ENCODE measurements at places on chromosomes 3 and 15.

DNA sequence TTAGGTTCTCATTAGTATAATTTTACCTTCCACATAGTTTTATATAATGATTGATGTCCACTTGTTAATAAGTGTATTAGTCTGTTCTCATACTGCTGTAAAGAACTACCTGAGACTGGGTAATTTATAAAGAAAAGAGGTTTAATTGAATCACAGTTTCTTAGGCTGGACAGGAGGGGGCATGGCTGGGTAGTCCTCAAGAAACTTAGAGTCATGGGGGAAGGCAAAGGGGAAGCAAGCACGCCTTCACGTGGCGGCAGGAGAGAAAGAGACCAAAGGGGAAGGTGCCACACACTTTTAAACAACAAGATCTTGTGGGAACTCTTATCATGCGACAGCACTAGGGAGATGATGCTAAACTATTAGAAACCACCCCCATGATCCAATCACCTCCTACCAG is 19.2 kb downstream of the DZIP3 start:
- DNase-seq: no peak

GRCh38 chr15:90681056-90681455 is 36.1 kb upstream of the BLM start:
- no peak for DNase-seq

DNA sequence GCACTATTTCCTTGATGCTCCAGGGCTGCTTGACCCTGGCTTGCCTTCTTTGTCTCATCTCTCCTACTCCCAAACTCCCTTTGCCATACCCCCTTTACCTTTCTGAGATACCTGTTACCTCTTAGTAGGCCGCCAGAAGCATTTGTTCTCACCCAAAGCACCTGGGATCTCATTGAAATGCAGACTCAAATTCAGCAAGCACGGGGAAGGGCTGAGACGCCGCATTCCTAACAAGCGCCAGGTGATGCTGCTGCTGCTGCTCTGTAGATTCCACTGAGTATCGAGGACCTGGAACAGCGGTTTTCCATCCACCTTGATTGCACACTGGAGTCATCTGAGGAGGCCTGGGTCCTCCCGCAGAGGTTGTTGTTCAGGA is 91.8 kb downstream of the TMEM266 start:
- DNase-seq: no peak

GRCh38 chr3:112013058-112013783 is 14.5 kb downstream of the TAGLN3 start:
- DNase-seq: peak; percentile 73

DNA sequence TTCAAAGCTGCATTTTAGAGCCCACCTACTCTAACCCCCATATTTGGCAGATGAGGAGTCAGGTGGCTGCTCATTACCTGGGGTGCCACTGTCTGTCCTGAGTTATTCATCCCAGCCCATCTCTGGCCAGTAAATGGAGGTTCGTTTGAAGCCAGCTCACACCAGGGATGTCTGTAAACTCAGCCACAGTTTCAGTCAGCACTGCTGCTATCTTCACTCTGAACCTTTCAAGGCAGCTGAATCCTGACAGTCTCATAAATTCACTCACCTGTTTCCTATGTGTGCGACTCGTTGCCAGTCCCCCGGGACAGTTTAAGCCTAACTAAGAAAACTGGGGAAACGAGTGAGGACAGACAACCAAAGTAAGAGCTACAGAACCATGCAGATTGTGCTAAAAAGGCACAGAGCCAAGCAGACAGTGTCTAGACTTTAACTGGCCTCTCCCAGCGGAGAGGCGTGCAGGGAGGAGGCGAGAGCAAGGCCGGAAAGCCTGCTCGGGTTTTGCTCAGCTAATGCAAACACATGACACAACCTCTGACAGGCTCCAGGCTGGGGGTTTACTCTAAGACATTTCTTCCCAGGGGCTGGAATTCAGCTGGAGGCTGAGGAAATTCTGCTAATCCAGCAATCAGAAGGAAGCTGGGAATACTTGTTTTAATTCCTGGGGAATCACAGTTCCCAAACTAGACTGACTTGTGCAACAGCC is 12.0 kb downstream of the FSTL1 start:
- no peak for DNase-seq

- no peak for DNase-seq
These were observed 103.5 kb downstream of the TBC1D2B start for GRCh38 chr15:77974098-77974414.

DNA sequence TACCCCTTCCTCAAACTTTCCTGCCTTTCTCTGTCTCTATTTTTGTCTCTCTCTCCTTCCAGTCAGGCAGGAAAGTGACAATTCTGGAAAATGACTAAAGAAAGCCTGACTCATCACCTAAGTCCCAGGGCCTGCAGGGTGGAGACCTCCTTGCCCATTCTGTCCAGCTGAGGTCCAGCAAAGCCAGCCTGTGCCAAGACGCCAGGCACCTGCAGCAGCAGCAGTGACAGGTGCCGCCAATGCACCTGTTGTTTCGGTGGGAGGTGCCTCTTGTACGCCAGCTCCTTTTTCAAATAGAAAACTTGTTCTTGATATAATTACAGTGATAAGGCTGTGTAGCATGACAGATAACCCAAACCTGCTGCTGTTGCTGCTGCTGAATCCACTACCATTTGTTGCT is 501.3 kb downstream of the NTRK3 start:
- no peak for DNase-seq

DNA sequence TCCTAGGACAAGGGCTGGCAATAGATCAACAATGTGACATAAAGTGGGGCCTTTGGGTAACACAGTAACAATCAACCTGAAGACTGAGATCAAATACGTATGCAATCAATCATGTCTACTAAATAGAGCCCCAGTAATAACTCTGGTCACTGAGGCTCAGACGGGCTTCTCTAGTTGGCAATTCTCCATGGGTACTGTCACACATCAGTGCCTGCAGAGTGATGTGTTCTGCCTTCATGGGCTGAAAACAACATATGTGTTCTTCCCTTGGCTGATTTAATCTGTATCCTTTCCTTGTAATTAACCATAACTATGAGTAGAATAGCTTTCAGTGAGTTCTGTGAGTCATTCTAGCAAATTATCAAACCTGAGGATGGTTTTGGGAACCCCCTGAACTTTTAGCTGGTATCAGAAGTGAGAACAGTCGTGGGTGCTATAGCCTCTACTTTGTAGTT is 113.6 kb downstream of the TMCO5A start:
- no peak for DNase-seq

DNA sequence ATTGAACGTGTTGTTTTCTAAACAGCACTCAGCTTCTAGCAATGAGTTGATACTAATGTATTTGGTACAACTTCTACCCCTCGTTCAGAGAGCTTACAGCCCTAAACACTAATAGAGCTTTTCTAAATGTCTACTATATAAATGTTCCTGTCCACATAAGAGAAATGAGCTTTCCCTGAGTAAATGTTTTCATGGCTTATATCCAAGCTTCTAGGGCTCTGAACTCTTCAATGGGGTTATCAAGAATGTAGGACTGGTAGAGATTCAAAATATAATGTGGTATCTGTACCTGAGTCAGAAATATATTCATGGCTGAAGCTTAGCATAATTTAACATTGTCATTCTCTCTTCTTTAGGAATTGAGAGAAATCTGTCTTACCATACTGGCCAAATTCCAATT is 73.4 kb downstream of the SERPINI1 start:
- no peak for DNase-seq

- DNase-seq: no peak
These were observed 44.4 kb upstream of the ST3GAL6 start for GRCh38 chr3:98718730-98719129.

DNA sequence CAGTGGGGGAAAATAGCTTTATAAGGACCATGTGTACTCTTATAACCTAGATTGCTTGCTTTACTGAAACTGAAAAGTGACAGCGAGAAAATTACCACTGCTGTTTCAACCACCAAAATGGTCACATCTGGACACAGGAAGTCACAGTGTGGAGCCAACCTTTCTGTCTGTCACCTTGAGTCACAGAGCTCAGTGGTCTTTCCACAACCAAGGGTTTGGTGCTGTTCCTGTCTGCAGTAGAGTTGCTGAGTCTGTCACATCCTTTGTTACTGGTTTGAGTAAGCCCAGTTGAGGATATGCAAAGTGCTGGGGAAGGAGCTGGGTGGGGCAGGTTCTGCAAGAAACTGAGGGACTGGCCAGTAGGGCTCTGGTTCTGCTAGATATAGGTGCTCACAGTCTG is 139.1 kb upstream of the EIF1B start:
- no peak for DNase-seq
